ENCODE measurements at places on chromosomes 4 and X.
A peak's percentile ranks its signal among the peaks of the same experiment; 100 is the strongest.

DNA sequence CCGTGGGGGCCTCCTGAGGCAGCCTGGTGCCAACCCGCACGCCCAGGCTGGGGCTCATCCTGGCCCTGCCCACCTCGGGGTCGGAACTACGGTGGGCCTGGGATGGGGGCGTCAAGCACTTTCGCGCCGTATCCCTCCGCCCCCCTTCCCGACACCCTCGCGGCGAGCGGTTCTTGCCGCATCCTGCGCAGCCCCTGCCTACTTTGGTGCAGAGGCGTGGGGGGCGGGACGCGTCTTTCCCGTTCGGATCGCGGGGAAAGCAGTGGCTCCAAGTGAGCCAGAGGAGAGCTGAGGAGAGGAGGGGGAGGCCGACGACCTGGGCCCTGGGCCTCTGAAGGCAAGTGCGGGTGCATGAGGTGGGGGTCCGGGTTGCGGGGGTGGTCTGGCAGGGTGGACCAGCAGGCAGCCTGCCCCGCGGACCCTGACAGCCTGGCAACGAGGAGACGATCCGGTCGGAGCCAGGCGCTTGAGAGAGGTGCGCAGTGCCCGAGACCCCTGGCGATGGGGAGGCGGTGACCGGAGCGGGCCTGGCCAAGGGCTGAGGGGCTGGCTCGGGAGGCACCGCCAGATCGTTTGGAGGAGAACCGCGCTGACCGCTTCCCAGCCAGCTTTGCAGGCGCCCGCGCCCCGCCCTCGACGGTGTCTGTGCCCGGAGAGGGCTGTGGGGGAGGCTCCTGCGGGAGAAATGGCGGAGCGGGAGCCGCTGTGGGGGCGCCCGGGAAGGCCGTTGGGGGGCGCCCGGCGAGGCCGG, at the start of gene GPRASP2:
Gene GPRASP2 (plus strand): TSS at position 233 of the 751 bp plus-strand sequence. CDS start 2,422 bp downstream, outside the sequence.
- no peak for DNase-seq

DNA sequence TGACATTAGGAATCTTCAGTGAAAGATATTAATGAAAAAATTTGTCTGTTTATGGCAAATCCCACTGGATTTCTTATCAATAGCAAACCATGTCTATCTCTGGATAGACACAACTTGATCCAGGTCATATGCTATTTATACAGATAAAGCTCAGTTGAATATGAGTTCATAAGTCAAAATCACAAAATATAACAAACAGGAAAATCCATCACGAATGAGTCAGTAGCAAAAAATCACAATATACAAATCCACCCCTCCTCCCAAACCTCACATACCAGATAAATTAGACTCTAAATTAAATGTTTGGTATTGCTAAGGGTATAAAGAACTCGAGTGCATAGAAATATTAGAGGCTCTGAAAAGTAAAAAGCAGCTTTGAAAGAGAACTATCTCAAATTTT, 420.5 kb downstream of the TLL1 start:
- DNase-seq = no peak

DNA sequence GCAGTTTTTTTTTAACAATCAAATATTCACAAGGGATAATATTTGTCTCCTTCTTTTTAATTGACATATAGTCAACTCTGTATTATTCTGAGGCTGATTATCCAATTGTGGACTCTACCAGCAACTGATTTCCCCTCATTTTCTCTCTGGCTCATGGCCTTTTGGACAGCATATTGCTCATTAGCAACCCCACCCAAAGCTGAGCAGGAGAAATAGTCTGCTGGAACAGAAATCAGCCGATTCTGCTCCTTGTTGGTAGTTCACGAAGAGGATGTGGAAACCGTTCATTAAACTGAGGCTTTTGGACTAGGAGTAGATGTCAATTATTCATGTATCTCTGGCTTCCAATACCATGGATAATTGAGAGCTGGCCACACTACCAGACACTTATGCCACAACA, 428.4 kb upstream of the INTU start:
- no peak for DNase-seq

- DNase-seq = no peak
These were observed 26.8 kb downstream of the SH3TC1 start for GRCh38 chr4:8225706-8226443.

DNA sequence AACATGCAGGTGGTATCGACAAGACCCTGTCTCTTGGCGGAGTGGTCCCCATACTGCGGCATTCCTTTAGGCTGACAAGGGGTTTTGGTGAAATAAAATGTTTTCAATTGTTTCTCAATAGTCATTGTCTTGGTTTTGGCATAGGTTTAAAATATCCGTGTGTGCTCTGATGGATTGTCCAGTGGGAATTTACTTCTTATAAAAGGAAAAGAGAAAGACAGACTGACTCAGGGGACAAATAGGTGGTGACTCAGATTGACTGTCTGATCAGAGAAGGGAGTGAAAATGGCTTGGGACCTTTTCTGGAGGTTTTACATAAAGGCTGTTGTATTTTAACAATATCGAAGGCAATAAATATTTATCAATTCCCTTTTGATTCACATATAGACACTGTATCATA, 129.8 kb downstream of the SORBS2 start:
- no peak for DNase-seq

- DNase-seq = peak; percentile 60
These were observed 5.0 kb upstream of the TSPAN5 start for GRCh38 chr4:98663226-98664006.

- no peak for DNase-seq
These were observed 163.9 kb downstream of the SLC7A11 start for GRCh38 chr4:138078253-138078652.

- no peak for DNase-seq
These were observed 17.6 kb downstream of the TMEM164 start for GRCh38 chrX:110020536-110020935.

DNA sequence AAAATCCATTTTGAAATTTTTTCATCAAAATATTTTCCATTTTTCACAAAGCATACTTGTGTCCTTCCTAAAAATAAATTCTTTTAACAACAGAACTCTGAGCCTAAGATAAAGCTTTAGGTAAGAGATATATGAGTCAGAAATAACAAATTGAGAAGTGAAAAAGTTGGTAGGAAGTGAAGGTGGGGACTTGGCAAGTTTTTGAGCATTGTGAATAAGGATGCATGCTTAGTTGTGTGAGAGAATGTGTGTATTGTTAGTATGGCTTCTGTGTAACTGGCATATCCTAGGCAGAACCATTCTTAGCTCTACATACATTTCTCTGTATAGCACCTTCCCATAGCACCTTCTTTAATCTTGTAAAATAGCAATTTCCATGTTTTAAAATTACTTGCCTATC, 6.8 kb downstream of the ASB5 start:
- DNase-seq = no peak

GRCh38 chr4:17120761-17121160, 222.3 kb upstream of the LDB2 start:
- DNase-seq = no peak

DNA sequence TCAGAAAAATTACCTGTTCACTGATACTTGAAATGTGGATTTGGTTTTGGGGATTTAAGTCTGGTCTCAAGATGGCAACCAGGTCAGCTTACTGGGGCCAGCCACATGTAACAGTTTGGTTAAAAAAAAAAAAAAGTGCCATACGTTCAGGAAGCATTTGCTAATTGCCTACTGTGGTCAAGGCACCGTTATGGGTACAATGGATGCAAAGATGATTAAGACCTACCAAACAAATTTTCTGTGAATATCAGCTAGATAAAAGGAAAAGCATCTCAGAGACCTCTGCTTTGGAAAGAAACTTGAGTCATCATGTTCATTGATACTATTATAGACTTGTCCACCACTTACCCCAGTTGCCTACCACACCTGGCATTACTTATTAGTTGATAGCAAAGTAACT, 80.9 kb downstream of the FNIP2 start:
- no peak for DNase-seq

DNA sequence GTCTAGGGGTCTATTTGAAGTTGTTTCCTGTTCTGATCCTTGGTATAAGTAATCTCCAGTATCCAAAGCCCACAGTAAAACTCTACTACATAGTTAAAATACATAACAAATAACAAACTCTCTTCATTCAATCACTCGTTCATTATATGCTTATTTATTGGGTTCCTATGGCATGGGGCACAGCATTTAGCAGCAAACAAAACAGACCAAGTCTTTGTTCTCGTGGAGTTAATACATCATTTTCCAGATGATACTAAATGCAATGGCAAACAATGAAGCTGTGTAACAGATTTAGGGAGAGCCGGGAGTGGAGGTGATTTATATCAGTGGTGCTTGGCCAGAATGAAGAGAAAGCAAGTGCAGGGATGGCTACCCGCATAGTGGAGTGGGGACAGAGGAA, 36.6 kb upstream of the SPARCL1 start:
- DNase-seq = no peak

- no peak for DNase-seq
These were observed 80.8 kb downstream of the ANKRD50 start for GRCh38 chr4:124631760-124632159.

DNA sequence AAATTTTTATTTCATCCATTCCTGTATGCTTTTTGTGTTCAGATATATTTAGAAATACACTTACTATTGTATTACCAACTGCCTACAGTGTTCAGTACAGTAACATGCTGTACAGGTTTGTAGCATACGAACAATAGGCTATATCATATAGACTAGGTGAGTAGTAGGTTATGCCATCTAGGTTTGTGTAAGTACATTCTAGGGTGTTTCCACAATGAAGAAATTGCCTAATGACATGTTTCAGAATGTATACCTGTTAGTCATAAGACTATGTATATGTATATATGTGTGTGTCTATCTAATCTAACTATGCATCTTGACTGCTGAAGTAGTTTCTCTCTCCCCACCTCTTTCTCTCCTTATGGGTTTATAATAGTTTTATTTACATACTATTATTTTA, 51.5 kb upstream of the BTC start:
- DNase-seq = no peak

GRCh38 chr4:183823434-183823833, 81.7 kb upstream of the STOX2 start:
- DNase-seq = no peak

GRCh38 chr4:95602872-95603271, 54.1 kb upstream of the UNC5C start:
- DNase-seq = no peak
